Activated CD4-positive, alpha-beta T cell treated with anti-CD3 and anti-CD28 coated beads, Interleukin-2, amount 50 U/mL, for 16 hours (primary cell): ENCODE measurements at places on chromosomes 2 and 18.

DNA sequence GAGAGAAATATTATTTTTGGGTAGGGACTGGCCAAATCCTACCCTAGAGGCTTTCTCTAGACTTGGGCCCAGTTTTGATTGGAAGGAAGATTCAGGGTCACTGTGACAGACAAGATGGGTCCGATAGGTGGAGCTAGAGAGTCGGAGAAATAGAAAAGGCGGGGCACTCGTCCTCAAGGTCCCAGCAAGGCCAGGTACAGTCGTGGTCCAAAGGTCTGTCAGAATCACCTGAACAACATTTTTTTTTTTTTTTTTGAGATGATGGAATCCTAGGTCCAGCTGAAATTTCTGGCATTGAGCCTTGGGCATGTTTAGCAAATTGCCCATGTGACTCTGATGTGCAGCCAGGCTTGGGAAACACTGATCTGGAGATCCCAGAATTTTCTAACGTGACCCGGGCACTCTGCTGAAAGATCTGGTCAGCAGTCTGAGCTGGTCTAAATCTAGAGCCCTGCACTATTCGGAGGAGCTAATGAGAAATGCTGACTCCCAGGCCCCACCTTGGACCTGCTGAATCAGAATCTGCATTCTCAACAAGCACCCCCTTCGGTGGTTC, 23.0 kb upstream of the NTSR2 start:
- peak; percentile 82 for DNase-seq

DNA sequence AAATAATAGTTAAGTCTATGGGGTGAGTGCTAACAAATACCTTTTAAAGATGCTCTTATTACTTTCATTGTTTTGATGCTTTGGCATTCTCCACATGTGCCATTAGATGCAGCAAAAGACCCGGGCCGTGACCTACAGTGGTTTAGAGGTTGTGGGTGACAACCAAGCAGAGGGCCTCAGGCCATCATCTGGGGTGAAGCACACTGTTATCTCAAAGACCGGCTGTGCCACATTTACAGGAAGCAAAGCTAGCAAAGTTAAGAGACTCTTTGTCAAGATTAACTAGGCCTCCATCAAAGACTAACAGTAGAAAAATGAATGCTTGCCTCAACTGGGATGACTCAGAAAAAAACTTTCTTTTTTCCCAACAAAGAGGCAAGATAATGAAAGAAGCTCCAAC, 695.3 kb downstream of the SATB2 start:
- no peak for DNase-seq

GRCh38 chr2:64837925-64838641, 151.1 kb upstream of the SLC1A4 start:
- no peak for DNase-seq

GRCh38 chr2:99403524-99403923, 66.3 kb downstream of the EIF5B start:
- DNase-seq = no peak

DNA sequence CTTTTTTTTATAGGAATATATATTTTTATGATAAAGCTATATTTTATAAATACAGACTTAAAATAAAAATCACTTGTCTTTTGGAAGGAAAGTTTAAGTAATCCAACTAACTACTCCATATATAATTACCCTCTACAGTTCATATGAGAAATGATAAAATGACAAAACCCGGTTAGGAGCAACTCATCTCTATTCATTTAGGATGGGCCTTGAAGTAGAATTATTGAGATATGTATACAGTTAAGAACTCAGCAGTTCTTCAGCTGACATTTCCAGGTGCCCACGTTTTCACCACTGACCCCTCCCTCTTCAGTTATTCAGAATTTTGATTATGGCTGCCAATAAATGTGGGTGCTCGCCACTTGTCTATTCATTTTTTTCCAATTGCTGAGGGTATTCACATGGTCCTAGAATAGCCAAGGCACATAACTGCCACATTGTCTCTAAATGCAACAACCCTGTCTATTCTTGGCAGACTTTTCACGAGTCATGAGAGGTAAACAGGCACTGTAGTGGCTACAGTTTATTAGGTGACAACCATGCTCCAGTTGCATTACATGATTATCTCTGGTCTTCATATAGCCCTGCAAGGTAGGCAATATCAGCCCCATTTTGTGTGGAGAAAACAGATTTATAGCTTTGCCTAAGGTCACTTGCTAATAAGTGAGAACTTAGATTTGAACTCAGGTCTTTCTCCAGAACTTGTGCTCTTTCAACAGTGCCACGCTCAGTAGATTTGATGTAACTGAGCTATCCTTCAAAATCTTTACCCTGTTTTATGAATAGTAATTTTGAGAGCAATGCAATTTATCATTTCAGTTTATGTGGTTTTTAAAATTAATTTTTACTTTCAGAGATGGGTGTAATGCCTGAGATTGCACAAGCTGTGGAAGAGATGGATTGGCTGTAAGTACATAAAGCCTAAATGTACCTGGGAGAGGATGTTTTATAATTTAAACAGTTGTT, 2.9 kb downstream of the DDX1 start:
- DNase-seq = no peak
